ENCODE measurements at places on chromosomes 7 and 10. TPM values are rescaled to one million over a fixed set of nuclear protein-coding genes. Genes with fewer than 3 reads are reported as not detected.

The FASTK gene
- polyA plus RNA-seq = 69.4 TPM

The ZNF716 gene
- polyA plus RNA-seq = not detected

The VGF gene
- not detected for polyA plus RNA-seq

The ZNF37A gene
- polyA plus RNA-seq = 5.2 TPM

The LRRTM3 gene
- not detected for polyA plus RNA-seq

The SLC26A5 gene
- polyA plus RNA-seq = not detected

The NKX2-3 gene
- polyA plus RNA-seq = not detected

All from naive thymus-derived CD4-positive, alpha-beta T cell (primary cell).